Natural killer cell (primary cell): ENCODE measurements at places on chromosomes 16 and 17.

DNA sequence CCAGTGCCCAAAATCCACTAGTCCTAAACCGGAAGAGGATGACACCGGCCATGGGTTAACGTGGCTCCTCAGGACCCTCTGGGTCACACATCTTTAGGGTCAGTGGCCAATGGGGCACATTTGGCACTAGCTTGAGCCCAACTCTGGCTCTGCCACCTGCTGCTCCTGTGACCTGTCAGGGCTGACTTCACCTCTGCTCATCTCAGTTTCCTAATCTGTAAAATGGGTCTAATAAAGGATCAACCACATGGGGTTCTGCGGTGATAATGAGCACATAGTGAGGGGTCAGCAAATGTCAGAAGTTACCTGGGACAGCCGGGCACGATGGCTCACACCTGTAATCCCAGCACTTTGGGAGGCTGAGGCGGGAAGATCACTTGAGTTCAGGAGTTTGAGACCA, 18.4 kb downstream of the QPRT start:
- no peak for DNase-seq

- DNase-seq: no peak
These were observed 19.2 kb upstream of the TMEM101 start for GRCh38 chr17:44033861-44034408.

GRCh38 chr16:72835086-72835485, 212.8 kb downstream of the ZFHX3 start:
- no peak for DNase-seq

- no peak for DNase-seq
These were observed 11.6 kb upstream of the NOS2 start for GRCh38 chr17:27811961-27812360.

DNA sequence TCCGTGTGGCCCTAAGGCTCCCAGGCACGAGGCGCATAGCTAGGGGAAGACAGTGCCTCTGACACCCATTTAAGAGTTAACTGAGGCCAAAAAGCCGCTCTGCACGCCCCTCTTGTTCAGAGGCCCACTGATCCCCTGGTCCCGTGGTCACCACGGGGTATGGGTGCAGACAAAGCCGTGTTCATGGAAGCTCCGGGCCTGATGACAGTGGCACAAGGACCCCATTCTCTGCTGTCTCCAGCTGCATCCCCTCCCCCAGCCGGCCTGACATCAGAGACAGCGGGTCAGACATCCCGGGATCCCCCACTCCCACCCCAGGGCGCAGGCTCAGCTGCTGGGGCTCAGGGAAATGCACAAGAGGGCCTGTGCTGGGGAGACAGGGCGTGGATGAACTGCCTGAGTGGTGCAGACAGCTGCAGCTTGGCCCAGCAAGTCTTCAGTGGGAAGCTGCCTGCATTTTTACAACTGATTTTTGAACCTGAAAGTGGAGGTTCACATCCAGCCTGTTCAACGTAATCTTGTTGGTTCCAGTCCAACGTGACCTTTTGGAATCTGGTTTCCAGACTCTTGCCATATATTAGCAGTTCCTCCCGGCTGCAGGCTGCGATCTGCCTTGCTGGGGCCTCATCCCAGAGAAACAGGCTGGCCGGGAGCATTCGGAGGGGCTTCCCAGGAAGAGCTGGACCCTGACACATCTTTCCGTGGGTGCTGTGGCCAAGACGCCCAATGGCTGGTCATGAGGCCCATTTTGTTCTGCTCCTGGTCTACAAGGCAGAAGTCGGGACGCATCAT, 9.7 kb upstream of the BAHCC1 start:
- DNase-seq: no peak
